ENCODE measurements at places on chromosomes 5 and 9. TPM values are rescaled to one million over a fixed set of nuclear protein-coding genes. Genes with fewer than 3 reads are reported as not detected.

- no peaks in the 10 kb centered on the region for H3K36me3 ChIP-seq
- no peaks in the 10 kb centered on the region for H3K4me1 ChIP-seq
- H3K27me3 ChIP-seq, result no peaks in the 10 kb centered on the region
These were observed 17.5 kb downstream of the UBE2QL1 start for GRCh38 chr5:6465831-6466790.

GRCh38 chr5:150540615-150541396 lies 32.9 kb downstream of the NDST1 start:
- H3K27ac ChIP-seq, result no peak overlapping the region
- H3K36me3 ChIP-seq, result no peaks in the 10 kb centered on the region
- no peaks in the 10 kb centered on the region for H3K4me1 ChIP-seq
- no peak for DNase-seq
- H3K4me3 ChIP-seq, result no peak overlapping the region

Gene FABP6
- total RNA-seq, result not detected

DNA sequence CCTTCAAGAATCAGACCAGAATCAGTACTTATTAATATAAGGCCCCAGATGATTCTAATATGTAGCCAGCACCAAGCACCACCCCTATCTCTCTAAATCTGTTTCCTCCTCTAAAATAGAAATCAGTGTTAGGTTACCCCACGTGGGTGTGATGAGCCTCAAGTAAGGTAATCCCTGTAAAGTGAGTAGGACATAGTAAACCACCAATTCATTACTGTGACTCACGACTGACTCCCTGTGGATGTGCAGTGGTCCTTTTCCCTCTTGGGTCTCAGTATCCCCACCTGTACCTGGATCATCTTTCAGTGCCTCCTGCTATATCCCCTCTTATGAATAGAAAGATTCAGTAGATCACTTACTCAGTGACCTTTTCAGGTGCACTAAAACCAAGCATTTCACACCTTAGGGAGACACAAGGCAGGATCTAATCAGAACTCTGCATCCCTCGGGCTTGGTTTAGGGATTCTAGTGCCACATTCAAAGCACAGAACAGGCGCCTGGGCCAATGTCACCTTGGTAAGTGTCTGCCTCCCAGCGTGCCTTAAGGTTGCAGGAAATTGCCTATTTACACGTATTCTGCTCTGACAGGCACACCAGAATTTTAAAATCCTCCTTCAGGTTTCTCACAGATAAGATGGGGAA lies 12.2 kb upstream of the ALDH1B1 start:
- H3K36me3 ChIP-seq, result no peaks in the 10 kb centered on the region
- no peak overlapping the region for H3K4me3 ChIP-seq
- no peak for DNase-seq
- H3K27ac ChIP-seq, result no peak overlapping the region

Gene TAF11L10
- total RNA-seq, result not detected

DNA sequence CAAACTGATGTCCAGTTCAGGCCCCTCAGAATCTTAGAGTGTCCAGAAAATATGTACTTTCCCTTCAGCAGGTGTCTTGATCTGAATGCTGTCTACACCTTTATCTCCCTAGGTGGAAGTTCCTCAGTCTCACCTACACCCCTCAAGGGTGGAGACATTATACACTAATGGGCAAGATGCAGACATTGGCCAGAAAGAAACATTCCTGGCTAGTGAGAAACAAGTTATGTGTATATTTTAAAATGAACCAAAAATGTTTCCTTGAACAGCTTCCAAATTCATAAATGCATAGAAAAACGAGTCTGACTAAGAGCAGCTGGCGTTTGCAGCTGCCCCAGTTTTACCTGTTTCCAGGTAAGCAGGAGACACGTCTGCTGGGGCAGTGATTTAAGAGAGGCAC lies 140.5 kb upstream of the IRX4 start:
- H3K36me3 ChIP-seq, result no peaks in the 10 kb centered on the region
- no peak overlapping the region for H3K4me3 ChIP-seq
- peaks cover under 1% of the 10 kb centered on the region for H3K27me3 ChIP-seq
- no peak for DNase-seq
- no peaks in the 10 kb centered on the region for H3K4me1 ChIP-seq

GRCh38 chr5:57816108-57816507 lies 333.5 kb upstream of the ACTBL2 start:
- H3K36me3 ChIP-seq, result no peaks in the 10 kb centered on the region
- H3K4me3 ChIP-seq, result no peak overlapping the region
- no peaks in the 10 kb centered on the region for H3K27me3 ChIP-seq
- H3K4me1 ChIP-seq, result no peaks in the 10 kb centered on the region
- no peak for DNase-seq
- no peak overlapping the region for H3K27ac ChIP-seq

Data from CD4-positive, alpha-beta memory T cell (primary cell).